ENCODE measurements at places on chromosomes 13 and 19. TPM values are rescaled to one million over a fixed set of nuclear protein-coding genes. Genes with fewer than 3 reads are reported as not detected.

- no peak for DNase-seq
Measured at GRCh38 chr13:83423381-83423780, 458.9 kb downstream of the SLITRK1 start.

DPF1 gene
- not detected for total RNA-seq

DNA sequence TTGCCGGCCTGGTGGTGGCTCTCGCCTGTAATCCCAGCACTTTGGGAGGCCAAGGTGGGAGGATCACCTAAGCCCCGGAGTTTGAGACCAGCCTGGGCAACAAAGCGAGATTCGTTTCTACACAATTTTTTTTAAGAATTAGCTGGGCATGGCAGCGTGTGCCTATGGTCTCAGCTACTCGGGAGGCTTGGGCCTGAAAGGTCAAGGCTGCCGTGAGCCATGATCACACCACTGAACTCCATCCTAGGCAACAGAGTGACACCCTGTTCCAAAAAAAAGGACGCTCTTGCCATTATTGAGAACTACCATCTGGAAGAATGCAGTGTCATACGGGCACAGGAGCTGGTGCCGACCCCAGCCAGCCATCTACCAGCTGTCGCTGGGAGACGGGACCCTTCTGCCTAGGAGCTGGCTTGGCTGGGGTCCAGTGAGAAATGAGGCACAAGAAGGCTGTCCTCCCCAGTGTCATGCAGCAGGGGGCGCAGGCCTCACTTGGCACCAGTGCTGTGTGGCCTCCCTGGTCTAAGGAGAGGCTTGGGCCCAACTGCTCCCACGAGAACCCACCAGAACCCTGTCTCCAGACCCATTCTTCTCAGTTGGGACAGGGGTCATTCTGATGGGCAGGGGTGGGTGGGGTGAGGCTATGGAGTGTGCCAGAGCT is 12.2 kb upstream of the RELB start:
- peak; percentile 52 for DNase-seq

DNA sequence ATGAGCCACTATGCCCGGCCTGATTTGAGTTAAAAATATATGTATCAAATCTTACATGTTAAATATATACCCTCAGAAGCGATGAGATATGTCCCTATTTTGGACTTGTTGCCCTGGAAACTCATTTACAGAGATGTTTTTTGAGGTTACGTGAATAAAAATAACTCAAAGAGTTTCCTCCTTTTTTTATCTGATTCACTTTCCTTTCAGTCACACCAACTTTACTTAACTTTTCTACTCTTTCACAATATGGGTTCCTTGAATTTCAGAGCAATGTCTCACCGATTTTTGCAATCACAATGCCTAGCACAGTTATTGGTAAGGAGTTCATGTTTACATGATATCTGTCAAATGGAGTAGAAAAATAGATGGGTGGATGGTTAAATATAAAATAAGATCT is 2.3 kb downstream of the OR7C2 start:
- no peak for DNase-seq

MYO1F gene
- 5.4 TPM for total RNA-seq

DNA sequence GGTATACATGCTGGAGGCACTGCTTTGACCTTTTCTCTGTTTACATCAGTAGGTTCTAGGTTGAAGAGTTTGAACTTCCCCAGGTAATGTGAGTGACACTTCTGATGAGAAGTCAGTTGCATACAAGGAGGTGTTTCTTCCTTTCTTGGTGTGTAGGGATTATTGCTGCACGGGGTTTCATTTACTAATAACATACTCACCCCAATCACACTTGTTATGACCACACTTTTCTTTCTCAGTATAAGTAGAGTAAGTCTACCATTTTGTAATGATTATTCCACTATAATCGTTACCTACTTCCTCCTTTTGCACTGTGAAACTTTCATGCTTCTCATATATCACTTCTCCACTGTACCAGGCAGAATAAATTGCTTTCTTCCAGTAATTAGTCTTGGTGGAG is 138.0 kb downstream of the TNFSF13B start:
- DNase-seq = no peak

GRCh38 chr13:49669735-49670309 is 21.5 kb downstream of the EBPL start:
- DNase-seq = peak; percentile 66

Measured in left colon (tissue), 2 donors.